ENCODE measurements at places on chromosomes 11 and 22.

- no peak for DNase-seq
Measured at GRCh38 chr11:7511401-7511800, 2.4 kb upstream of the PPFIBP2 start.

GRCh38 chr11:102341844-102342318 lies 5.1 kb upstream of the BIRC2 start:
- DNase-seq: peak; percentile 73

DNA sequence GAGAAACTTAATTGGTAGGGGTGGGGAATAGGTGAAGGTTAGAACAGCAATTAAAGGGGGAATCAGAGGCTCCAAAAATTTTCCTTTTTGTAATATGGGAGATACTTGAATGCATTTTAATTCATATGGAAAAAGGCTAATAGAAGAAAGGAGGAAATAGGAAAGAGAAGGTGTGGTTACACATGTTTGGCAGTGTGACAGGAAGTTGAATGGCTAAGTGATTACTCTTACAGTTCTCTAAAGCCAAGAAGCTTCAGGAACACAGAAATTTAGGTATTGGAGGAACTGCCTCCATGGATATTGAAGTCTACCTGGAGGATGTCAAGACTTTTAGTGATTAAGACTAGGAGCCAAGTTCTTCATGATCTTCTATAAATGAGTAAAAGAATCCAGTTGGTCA lies 6.3 kb downstream of the NXPE2 start:
- no peak for DNase-seq

- DNase-seq: no peak
Measured at GRCh38 chr11:32333320-32333991, 101.9 kb downstream of the WT1 start.

DNA sequence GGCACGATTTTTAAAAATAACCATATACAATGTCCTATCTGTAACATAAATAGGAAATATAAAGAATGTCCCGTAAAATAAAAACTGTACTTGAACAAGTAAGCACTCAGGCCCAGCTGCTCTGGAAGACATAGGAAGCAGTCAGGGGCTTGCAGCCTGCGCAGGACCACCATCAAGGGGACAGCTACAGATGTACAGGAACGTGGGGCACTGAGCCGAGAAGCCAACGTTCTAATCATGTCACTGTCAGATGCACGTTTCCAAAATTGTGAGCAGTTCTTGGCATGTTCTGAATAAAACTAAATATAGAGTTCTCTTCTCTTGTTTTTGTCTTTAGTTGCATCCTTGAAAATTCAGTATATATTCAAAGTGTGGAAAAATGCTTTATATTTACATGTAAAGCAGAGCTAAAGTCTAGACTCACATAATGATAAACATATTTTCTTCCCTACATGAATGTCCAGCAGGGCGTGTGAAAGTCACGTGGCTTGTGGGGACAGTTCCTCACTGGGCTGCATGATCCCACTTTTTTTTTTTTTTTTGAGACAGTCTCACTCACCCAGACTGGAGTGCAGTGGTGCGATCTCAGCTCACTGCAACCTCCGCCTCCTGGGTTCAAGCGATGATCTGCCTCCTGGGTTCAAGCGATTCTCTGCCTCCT lies 28.4 kb upstream of the TSPAN18 start:
- no peak for DNase-seq

GRCh38 chr22:23522623-23523251 lies 57.4 kb downstream of the IGLL1 start:
- DNase-seq: no peak

DNA sequence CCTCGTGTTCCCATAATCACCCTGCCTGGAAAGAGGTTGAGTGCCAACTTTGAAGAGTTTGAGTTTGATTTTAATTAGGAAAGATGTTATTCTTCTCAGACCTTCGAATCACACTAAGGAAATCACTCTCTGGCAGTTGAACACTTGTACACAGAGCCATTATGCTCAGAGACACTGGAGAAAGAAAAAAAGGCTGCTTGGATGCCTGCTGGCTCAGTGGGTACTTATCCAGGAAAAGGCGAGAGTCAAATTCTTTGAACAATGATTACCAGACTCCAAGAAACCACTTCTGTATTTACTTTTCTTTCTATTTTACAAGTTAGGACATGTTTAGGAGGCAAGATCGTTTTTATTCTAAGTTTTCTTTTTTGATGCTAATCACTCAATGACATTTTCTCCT lies 438.5 kb upstream of the FAT3 start:
- no peak for DNase-seq

DNA sequence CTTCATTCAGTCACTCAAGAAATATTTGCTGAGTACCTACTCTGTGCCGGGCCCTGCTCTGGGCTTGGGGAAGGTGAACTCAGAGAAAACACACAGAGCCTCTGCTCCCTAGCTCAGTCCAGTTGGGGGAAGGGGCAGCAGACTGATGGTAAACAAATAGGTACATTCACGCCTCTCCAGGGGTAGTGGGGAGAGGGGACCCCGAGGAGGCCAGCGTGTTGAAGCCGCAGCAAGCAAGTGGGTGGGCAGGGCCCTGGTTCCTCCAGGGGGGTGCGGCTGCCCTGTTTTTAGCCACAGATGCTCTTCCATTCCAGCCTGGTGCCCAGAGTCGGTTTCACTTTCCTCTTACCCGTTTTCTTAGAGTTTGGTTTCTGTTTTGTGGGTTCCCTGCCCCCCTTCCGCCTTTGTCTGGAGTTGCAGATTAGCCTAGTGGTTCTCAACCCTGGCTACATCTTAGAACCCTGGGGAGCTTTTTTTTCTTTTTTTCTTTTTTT lies 8.7 kb downstream of the DRAP1 start:
- no peak for DNase-seq

DNA sequence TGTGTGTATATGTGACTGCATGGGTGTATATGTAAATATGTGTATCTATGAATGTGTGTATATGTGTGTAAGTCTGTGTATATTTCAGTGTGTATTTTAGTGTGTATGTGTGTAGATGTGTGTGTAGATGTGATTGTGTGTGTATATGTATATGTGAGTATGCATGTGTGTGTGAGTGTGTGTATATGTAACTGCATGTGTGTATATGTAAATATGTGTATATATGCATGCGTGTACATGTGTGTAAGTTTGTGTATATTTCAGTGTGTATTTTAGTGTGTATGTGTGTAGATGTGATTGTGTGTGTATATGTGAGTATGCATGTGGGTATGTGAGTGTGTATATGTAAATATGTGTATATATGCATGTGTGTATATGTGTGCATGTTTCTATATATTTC lies 169.9 kb downstream of the MN1 start:
- DNase-seq: no peak

Data from HCEC 1CT (cell line).